Skeletal muscle cell (primary cell): ENCODE measurements at places on chromosomes 2 and 18.

- DNase-seq: no peak
Measured at GRCh38 chr18:24685254-24685959, 225.0 kb downstream of the HRH4 start.

GRCh38 chr18:50709193-50709592 is 110.6 kb downstream of the MRO start:
- DNase-seq: no peak

GRCh38 chr18:62372156-62372555 is 47.0 kb downstream of the TNFRSF11A start:
- DNase-seq: no peak

DNA sequence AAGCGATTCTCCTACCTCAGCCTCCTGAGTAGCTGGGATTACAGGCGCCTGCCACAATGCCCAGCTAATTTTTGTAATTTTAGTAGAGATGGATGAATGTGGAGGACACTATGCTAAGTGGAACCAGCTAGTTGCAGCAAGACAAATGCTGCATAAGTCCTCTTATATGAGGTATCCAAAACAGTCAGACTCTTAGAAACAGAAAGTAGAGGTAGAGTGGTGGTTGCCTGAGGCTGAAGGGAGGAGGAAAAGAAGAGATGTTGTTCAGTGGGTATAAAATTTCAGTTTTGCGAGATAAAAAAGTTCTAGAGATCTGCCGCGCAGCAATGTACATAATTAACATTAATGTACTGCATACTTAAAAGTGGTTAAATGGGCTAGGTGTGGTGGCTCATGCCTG is 145.3 kb upstream of the SPRED2 start:
- no peak for DNase-seq

DNA sequence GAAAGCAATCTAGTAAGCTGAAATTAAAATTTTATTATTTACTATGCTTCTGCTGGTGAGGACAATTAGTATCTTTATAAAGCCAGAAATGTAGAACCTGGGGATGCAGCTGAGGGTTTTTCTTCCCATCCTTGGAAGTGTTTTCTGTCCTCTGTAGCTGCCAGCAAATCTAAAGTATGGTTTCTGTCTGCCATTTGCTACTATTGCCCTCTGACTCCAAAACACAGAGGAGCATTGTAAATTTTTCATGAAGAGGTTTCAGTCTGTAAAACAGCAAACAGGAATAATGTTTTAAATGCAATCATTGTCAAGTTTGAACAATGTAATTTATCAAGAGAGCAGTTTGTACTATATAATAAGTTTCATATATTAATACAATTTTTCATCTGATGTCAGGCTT is 258.8 kb downstream of the ZNF407 start:
- no peak for DNase-seq

GRCh38 chr2:118223511-118223991 is 135.3 kb downstream of the INSIG2 start:
- no peak for DNase-seq

DNA sequence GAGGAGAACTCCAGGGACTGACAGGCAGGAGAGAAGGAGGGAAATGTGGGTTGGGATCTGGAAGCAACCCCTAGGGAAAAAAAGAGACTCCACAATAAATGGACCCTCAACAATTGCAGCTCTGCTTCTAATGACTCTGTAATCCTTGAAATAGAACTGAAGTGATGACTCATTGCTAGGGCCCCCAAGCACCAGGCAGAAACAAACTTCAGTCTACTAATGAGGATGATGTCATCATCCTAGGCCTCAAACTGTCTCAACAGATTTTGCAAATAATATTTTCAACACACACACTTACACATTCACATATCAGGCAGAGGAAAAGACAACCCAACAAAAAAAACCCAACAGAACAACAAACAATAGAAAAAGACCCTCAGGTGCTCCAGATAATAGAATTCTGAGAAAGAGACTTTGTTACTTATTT is 143.3 kb downstream of the HDAC4 start:
- DNase-seq: peak; percentile 83

- peak; percentile 11 for DNase-seq
Measured at GRCh38 chr2:181742922-181743722, 62.8 kb upstream of the NEUROD1 start.

DNA sequence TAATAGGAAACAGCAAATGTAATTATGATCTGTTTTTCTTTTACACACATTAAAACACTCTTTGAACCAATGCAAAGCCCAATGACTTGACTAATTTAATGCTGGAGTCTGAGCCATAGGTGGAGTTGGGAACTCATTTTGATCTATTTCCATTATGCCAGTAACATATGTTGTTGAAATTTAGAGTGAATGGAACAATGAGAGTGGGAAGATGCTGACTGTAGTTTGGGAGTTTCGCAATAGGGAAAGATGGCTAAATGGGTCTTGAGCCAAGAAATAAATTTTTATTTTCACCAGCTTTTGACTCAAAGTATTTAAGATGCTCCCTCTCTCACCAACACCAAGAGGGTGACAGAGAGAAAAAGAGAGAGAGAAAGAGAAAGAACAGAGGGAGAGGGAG is 246.7 kb downstream of the DLGAP1 start:
- no peak for DNase-seq

DNA sequence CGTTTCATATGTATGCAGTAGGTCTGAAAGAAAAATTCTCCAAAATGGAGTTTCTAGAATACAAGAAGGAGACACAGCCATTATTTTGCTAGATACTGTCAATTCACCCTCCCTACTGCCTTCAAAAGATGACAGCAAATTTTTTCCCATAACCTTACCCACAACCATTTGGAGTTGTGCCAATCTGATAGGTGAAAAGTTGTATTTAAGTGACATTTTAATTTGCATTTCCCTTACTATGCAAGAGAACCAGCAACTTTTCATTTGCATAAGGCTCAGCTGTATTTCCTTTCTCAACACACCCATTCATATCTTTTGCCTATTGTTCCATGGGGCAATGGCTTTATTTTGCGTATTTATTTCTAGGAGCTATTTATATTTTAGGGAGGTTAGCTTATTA is 31.4 kb upstream of the IL18RAP start:
- no peak for DNase-seq

GRCh38 chr2:164714471-164714870 is 93.2 kb upstream of the GRB14 start:
- no peak for DNase-seq

DNA sequence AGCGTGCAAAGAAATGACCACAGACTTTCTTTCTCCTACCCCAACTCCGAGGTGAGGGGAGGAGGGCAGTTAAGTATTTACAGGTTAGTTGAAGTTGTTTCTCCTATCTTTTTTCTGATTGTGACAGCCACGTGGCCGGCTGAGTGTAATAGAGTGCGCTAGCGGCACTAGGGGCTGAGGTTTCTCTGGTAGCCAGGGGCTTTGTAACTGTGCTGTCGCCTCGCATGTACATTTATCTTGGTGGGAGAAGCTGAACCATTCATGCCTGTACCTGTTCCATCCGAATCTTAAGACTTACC is 214.1 kb upstream of the STON1 start:
- DNase-seq: no peak

DNA sequence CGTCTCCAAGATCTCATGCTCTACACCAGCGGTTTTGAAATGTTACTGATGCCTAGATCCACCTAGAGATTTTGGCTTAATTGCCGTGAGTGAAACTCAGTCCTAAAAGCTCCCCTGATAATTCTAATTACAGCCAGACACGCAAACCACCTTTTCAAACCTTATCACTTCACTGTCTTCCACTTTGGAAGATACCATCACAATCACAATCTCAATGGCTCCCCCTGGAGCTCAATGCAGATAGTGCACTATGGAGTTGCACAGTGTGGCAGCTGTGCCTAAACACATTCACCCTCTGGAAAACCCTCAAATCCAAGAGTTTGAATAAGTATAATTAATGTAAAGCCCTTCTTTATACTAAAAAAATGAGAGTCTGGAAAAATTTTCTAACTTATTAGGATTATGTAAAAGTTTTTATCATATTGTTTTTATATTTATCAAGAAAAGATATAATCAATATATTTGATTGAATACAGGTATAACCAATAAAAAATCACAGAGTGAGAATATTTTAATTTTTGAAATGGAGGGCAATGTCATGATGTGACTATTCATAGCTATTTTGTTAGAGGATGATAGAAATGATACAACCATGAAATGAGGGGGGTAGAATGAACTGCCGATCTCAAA is 102.9 kb upstream of the SLC8A1 start:
- DNase-seq: peak; percentile 4

- peak; percentile 6 for DNase-seq
Measured at GRCh38 chr18:5197032-5197434, at the start of gene AKAIN1. AKAIN1 (minus strand) TSS chr18:5197257; CDS start chr18:5197053, 204 bp downstream.

DNA sequence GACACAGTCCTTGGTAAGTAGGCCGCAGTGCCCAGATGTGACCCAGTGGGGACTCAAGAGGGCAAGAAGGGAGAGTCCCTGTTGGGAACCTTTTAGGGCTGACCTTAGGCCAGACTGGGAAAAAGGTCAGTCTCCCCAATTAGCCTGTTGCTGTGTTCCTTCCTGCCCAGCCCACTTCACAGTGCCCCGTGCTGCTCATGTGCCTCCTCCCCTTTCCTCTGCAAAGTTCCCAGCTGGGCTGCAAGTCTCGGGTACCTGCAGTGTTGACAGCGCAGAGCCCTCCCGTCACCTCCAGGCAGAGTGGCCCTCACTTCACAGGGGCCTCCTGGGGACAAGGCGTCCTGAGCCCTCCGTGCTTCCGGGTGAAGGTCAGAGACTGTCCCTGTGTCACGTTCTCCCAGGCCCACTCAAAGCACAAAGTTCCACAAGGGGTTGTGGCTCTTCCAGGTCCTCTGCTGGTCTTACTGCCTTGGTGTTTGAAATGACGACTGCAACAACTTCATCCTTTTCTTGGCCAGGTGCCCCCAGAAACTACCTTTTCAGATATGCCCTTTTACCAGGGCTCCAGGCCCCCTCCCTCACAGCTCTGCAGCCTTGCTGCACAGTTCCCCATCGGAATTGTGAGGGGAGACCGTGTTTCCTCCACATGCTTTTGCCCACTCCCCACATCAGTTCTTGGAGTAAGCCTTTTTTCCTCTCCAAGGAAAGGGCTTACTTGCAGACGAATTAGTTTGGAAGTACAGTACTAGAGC is 225.8 kb downstream of the ALPK2 start:
- no peak for DNase-seq

- DNase-seq: no peak
Measured at GRCh38 chr2:69491864-69492263, 54.6 kb upstream of the NFU1 start.

GRCh38 chr18:2417861-2418610 is 153.3 kb downstream of the METTL4 start:
- DNase-seq: peak; percentile 55

DNA sequence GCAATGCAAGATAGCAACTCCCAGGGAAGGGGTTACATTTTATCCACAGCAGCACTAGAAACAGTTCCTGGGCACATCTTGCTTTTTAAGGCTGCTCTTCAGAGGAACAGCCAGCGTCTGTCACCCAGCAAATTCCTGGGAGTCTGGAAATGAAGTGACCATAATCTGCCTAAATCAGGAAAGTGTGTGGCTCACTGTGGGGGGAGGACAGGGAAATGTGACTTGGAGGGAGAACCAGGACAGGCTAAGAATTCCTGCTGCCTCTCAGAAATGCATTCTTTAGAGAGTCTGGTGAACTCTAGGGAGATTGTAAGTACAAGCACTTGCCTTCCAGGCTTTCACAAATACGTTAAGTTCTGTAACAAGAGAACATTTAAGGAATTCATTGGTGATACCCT is 364.3 kb upstream of the SPHKAP start:
- DNase-seq: no peak

- no peak for DNase-seq
Measured at GRCh38 chr2:67283641-67284040, 113.5 kb upstream of the ETAA1 start.

DNA sequence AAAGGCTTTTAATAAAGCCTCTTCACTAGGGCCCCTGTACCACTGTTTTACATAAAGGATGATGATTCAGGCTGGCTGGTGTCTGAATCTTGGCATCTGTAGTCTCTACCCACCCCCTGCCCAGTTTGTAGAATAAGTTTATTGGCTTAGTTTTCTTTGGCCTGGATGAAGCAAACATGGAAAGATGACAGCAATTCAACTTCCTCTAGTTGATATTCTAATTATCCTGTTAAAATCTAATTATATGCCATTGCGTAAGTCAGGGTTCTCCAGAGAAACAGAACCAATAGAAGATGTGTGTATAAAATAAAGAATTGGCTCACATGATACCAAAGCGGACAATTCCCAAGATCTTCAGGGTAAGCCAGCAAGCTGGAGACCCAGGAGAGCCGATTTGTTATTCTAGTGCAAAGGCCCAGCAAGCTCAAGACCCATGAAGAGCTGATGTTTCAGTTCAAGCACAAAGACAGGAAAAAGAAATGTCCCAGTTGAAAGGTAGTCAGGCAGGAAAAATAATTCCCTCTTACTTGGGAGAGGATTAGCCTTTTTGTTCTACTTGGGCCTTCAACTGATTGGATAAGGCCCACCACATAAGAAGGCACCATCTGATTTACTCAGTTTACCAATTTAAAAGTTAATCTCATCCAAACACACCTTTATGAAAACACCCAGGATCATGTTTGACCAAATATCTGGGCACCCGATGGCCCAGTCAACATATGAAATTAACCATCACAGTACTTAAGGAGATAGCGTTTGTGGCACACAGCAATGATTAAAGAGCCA is 82.6 kb upstream of the LYPD1 start:
- DNase-seq: no peak

- peak; percentile 0 for DNase-seq
Measured at GRCh38 chr2:240655931-240656886, 26.5 kb downstream of the AQP12B start.

GRCh38 chr18:48563027-48563426 is 24.2 kb downstream of the CTIF start:
- DNase-seq: peak; percentile 47

DNA sequence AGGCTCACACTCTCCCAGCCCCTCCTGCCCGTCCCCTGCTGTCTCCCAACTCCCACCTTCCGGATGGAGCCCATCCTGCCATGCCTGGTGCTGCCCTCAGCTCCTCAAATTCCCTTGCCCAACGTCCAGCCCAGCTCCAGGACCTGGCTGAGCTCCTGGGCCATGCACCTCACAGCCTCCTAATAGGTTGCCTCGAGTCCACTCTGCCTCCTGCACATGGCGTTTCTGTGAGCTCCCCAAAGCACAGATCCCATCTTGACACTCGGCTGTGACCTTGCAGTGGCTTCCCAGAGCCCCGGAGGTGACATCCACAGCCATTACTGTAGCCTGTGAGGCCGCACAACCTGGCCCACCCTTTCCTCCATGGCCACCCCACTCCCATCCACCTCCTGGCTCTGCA is 191.9 kb upstream of the SALL3 start:
- no peak for DNase-seq
